ENCODE measurements at places on chromosomes 12 and 14. TPM values are rescaled to one million over a fixed set of nuclear protein-coding genes. Genes with fewer than 3 reads are reported as not detected.
A peak's percentile ranks its signal among the peaks of the same experiment; 100 is the strongest.

- H3K27ac ChIP-seq, result no peak overlapping the region
- H3K4me3 ChIP-seq, result no peak overlapping the region
- H3K4me1 ChIP-seq, result peaks cover 4% of the 10 kb centered on the region
- no peak for DNase-seq
- H3K36me3 ChIP-seq, result no peaks in the 10 kb centered on the region
Measured at GRCh38 chr14:67508956-67509355, 20.4 kb upstream of the TMEM229B start.

DNA sequence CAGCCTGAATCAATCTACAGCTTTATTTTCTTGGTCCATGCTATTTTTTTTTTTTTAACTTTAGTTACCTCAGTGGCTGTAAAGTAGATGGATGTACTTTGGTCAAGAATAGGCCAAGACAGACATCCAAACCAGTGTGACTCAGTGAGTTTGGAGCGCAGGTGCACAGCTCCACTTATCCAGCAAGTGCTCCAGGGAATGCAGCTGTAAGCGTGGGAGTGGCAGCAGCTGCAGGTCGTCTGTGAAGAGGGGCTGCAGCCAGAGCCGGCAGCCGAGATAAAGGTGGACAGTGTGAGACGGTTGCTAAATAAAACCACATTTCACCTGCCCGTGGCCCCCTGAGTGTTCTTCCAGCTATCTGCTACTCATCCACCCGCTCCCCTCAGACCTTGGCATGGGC is 1018.7 kb downstream of the AACS start:
- no peak overlapping the region for H3K4me3 ChIP-seq
- H3K4me1 ChIP-seq, result no peaks in the 10 kb centered on the region
- H3K36me3 ChIP-seq, result no peaks in the 10 kb centered on the region
- no peak overlapping the region for H3K27ac ChIP-seq

DNA sequence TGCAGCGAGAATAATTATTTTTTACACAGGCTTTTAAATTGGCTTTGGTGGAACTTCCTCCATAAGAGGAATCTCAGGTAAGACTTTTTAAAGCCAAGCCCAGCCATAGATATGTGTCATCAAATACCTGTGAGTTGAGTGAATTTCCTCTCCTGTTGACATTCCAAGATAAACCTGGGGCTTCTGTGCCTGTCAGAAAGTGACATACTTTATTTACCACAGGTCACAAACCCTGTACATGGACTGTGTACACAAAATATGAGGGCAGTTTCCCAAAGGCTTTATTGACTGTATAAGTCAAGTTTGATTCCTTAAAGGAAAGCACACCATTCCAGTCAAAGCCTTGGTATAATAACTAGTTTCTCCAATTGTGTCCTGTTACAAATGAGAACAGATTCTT is 25.9 kb upstream of the SRSF5 start:
- H3K27me3 ChIP-seq, result peaks cover 5% of the 10 kb centered on the region
- DNase-seq, result no peak
- no peaks in the 10 kb centered on the region for H3K36me3 ChIP-seq
- no peak overlapping the region for H3K27ac ChIP-seq

ABCC9 gene
- total RNA-seq, result 28.3 TPM

REM2 gene
- 0.29 TPM for total RNA-seq

DNA sequence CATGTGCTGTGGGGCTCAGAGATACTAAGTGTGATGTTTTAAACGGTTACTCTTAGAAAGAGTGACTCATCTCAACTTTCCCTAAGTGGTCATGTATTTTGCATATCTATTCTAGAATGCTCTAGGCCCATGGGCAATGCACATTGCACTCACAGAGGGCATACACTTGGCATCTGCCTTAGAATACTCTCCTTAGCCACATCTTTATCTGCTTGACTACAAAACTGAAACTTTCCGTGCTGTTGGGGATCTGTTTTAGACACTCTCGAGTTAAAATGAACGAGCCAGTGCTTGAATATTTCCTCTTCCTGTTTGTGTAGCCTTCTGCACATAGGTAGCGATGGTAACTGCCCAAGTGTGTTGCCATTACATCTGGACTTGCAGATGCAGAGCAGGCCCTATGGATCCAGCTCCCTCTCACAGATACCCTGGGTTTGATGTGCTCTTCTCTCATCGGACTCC is 180.5 kb downstream of the CAND1 start:
- H3K27ac ChIP-seq, result no peak overlapping the region
- DNase-seq, result no peak
- H3K4me1 ChIP-seq, result no peaks in the 10 kb centered on the region
- H3K36me3 ChIP-seq, result no peaks in the 10 kb centered on the region
- no peak overlapping the region for H3K4me3 ChIP-seq

DNA sequence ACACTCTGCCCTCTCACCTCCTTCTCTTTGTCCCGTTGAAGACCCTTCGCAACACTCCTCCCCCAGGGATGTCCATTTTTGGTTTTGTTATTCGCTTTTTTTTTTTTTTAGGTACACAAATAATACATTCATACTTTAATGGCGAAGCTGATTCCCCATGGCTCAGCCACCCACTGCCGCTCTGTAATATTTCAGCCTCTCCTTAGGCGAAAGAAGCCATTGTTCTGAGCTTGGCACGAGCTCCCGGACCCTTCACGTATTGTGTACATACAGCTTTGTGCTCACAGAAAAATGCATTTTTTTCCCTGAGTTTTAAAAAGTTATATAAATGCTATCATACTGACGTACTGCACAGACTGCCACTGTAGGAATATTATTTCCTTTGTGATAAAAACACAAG is 115.0 kb downstream of the TMEM132C start:
- no peaks in the 10 kb centered on the region for H3K27me3 ChIP-seq
- no peak overlapping the region for H3K4me3 ChIP-seq
- no peaks in the 10 kb centered on the region for H3K4me1 ChIP-seq
- H3K27ac ChIP-seq, result no peak overlapping the region
- DNase-seq, result no peak

DNA sequence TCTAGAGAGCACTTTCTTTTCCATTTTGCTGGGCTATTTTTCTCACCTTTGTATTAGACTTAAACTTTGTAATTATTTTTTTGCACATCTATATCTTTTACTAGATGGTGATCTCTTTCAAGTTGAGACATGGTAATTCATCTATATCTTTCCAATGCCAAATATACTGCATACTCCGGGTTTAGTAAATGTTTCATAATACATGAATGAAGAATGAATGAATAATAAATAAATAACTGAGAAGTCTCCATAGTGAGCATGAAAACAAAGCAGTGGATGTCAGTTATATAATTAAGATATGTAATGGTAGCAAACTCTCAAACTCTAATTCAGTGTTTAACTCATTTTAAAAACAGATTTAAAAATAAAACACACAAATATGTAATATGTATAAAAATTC is 342.5 kb upstream of the KITLG start:
- H3K4me1 ChIP-seq, result peaks cover 29% of the 10 kb centered on the region
- H3K27ac ChIP-seq, result peak overlapping the region; percentile 38
- H3K27me3 ChIP-seq, result no peaks in the 10 kb centered on the region
- peak; percentile 23 for DNase-seq
- no peaks in the 10 kb centered on the region for H3K36me3 ChIP-seq

GRCh38 chr12:116257215-116257614 is 20.3 kb downstream of the MED13L start:
- H3K27me3 ChIP-seq, result no peaks in the 10 kb centered on the region
- H3K27ac ChIP-seq, result no peak overlapping the region
- no peak for DNase-seq
- H3K36me3 ChIP-seq, result no peaks in the 10 kb centered on the region
- H3K4me3 ChIP-seq, result no peak overlapping the region

DNA sequence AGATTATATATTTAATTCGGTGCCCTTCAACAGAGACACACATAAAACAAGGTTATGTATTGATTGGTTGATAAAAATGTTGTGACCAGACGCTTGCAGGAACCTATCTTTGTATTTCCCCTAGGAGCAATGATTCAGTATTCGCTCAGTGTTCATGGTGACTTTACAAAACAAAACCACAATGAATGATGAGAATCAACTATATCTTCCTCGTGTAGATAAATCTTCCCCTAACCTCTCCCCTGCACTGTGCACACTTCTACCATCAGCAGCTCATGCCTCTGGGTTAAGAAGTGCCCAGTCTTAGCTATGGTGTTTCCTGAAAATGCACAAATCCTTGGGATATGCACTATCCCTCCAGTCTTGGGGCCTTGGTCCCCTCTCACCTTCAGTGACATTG is 16.3 kb downstream of the RIN3 start:
- H3K27ac ChIP-seq, result no peak overlapping the region
- H3K4me3 ChIP-seq, result no peak overlapping the region
- H3K27me3 ChIP-seq, result no peaks in the 10 kb centered on the region
- peaks cover 11% of the 10 kb centered on the region for H3K4me1 ChIP-seq

- DNase-seq, result no peak
- no peaks in the 10 kb centered on the region for H3K27me3 ChIP-seq
- H3K27ac ChIP-seq, result no peak overlapping the region
- peaks cover 56% of the 10 kb centered on the region for H3K4me1 ChIP-seq
- H3K4me3 ChIP-seq, result no peak overlapping the region
Measured at GRCh38 chr12:120252071-120252906, 13.2 kb downstream of the PXN start.

- no peaks in the 10 kb centered on the region for H3K4me1 ChIP-seq
- DNase-seq, result no peak
- no peaks in the 10 kb centered on the region for H3K36me3 ChIP-seq
- no peaks in the 10 kb centered on the region for H3K27me3 ChIP-seq
- H3K4me3 ChIP-seq, result no peak overlapping the region
- H3K27ac ChIP-seq, result no peak overlapping the region
Measured at GRCh38 chr12:130457215-130457614, 119.5 kb downstream of the PIWIL1 start.

DNA sequence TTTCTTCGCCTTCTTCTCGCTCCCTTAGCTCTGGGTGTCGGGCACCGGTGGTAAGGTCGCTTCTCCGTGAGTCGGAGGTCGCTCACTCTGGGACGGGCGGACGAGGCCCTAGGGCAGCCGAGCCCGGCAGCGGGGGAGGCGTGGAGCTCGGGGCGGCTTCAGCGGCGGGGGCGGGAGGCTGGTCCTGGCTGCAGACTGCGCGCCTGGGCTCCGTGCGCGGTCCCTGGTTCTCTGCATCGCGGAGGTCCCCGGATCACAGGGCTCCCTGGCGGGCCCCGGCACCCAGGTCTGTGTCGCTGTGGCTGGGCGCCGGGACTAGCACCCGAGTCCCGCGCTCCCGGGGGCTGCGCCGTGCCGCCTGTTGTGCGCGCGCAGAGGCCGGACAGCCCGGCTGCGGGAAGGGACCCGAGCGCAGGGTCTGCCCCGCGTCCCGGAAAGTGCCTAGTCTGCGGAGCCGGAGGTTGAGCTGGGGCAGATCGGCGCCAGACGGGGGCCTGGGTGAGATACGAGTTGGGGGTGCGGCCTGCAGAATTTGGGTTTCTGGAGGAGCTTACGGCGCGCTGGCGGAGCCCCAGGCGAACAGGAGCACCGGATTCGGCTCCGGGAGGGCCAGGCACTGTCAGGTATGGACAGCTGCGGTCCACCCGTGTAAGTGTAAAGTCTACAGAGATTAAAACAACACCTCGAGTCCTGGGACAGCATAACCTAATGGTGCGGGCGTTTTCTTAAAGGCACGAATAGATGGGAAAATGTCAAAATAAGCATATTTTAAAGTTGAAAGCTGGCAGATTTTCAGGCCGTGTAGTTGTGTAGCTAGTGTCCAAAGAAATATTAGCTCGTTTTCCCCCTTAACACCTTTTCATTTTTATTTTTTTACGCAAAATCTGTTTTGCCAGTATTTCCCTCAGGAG is 713 bp downstream of the FRMD6 start:
- DNase-seq, result peak; percentile 64
- no peaks in the 10 kb centered on the region for H3K27me3 ChIP-seq
- H3K4me3 ChIP-seq, result peak overlapping the region; percentile 97
- peaks cover 42% of the 10 kb centered on the region for H3K4me1 ChIP-seq
- H3K27ac ChIP-seq, result peak overlapping the region; percentile 88

DNA sequence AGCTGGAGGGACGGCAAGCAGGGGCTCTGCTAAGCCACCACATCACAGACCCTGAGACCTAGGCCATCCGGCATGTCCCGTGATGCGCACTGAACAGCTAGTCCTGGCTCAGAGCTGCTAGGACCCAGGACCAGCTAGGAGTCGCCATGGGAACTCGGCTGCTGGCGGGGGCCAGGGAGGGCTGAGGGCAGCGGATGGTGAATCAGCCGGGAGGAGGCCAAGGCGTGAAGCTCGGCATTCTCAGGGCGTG is 5.1 kb downstream of the AHNAK2 start:
- peak overlapping the region; percentile 77 for H3K27ac ChIP-seq
- peaks cover 45% of the 10 kb centered on the region for H3K4me1 ChIP-seq
- no peaks in the 10 kb centered on the region for H3K27me3 ChIP-seq
- H3K36me3 ChIP-seq, result no peaks in the 10 kb centered on the region
- peak; percentile 100 for DNase-seq

A2M gene
- 2.9 TPM for total RNA-seq

IRAK3 gene
- total RNA-seq, result 3.6 TPM

TUBA1B gene
- 578 TPM for total RNA-seq

- H3K36me3 ChIP-seq, result no peaks in the 10 kb centered on the region
- DNase-seq, result peak; percentile 43
- peak overlapping the region; percentile 61 for H3K27ac ChIP-seq
- H3K27me3 ChIP-seq, result no peaks in the 10 kb centered on the region
- no peak overlapping the region for H3K4me3 ChIP-seq
Measured at GRCh38 chr12:53575502-53576249, 50.5 kb downstream of the ATF7 start.

- peaks cover 83% of the 10 kb centered on the region for H3K27me3 ChIP-seq
- DNase-seq, result no peak
- H3K4me1 ChIP-seq, result peaks cover 2% of the 10 kb centered on the region
- H3K4me3 ChIP-seq, result no peak overlapping the region
- H3K27ac ChIP-seq, result no peak overlapping the region
- H3K36me3 ChIP-seq, result no peaks in the 10 kb centered on the region
Measured at GRCh38 chr14:60512973-60513571, 4.1 kb downstream of the SIX6 start.

DNA sequence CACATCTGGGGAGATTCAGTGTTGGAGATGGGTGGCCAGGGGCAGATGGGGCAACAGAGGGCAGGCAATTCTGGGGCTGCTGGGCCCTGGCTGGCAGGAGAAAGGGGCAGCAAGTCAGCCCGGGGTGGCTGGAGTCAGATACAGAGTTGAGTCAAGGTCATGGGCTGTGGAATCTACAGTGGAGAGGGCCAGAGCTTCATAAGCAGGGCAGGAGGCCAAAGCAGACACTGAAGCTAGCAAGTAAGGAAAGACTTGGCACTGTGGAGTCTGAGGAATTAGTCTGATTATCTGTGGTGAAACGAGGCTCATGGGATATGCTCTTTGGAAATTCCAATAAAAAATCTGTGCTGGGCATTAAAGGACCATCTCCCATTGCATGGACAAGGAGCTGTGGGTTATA is 95.5 kb downstream of the TMX1 start:
- no peak for DNase-seq
- no peak overlapping the region for H3K27ac ChIP-seq
- H3K27me3 ChIP-seq, result no peaks in the 10 kb centered on the region
- no peak overlapping the region for H3K4me3 ChIP-seq
- peaks cover 14% of the 10 kb centered on the region for H3K4me1 ChIP-seq
- no peaks in the 10 kb centered on the region for H3K36me3 ChIP-seq

ABCD2 gene
- total RNA-seq, result under 0.01 TPM
